RWPE2 (cell line): ENCODE measurements at places on chromosomes 6 and 20.

- H3K4me3 ChIP-seq, result no peak overlapping the region
- H3K4me1 ChIP-seq, result no peaks in the 10 kb centered on the region
- H3K27me3 ChIP-seq, result peaks cover 60% of the 10 kb centered on the region
- no peaks in the 10 kb centered on the region for H3K36me3 ChIP-seq
Measured at GRCh38 chr20:59177266-59178250, 13.9 kb downstream of the ZNF831 start.

DNA sequence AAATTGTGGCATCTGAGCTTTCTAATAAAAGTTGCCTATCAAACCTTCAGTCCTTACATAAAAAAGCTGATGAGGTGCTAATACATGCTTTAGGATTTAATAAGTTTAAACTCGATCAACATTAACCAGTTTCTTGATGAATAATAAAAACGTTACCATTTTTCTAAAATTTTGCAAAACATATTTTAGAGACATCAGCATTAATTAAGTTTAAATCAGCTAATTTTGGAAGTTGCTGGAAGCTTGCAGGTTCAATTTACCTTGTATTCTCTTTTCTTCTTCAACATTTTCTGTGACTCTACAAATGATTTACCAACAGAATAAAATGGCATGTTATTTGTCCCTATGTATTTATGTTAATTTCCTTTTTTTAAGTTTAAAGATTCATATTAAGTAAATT, 365.3 kb upstream of the OPRM1 start:
- H3K4me1 ChIP-seq, result no peaks in the 10 kb centered on the region
- H3K27ac ChIP-seq, result no peak overlapping the region
- no peak overlapping the region for H3K4me3 ChIP-seq

DNA sequence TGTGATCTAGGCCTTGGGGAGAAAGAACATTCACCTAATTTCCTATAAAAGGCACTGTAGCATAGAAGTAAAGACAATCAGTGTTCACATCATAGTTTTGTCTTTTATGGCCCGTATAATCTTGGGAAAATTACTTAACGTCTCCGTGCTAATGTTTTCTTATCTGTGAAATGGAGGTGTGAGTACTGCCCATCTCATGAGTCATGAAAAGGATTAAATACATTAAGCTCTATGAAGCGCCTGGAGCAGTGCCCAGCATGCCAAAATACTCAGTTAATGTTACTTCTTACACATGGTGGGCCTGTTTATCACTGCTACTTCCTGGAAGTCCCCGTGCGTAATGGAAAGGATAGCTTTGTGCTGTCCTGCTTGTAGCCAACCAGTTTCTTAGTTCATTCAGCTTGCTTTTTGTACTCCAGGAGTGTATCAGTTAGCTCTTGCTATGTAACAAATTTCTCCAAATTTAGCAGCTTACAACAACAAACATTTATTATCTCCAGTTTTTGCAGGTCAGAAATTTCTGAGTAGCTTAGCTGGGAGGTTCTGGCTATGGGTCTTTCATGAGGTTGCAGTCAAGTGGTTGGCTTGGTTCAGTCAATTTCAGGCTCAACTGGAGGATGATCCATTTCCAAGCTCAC, 103.6 kb upstream of the BMP2 start:
- no peaks in the 10 kb centered on the region for H3K36me3 ChIP-seq
- DNase-seq, result no peak
- H3K4me1 ChIP-seq, result peaks cover 13% of the 10 kb centered on the region
- H3K27ac ChIP-seq, result peak overlapping the region; percentile 14
- no peak overlapping the region for H3K4me3 ChIP-seq
- H3K27me3 ChIP-seq, result no peaks in the 10 kb centered on the region

GRCh38 chr6:90536520-90536919, 50.4 kb downstream of the MAP3K7 start:
- H3K4me3 ChIP-seq, result no peak overlapping the region
- DNase-seq, result no peak
- no peak overlapping the region for H3K27ac ChIP-seq
- no peaks in the 10 kb centered on the region for H3K4me1 ChIP-seq
- no peaks in the 10 kb centered on the region for H3K27me3 ChIP-seq

GRCh38 chr20:6213311-6213710, 90.5 kb upstream of the FERMT1 start:
- no peaks in the 10 kb centered on the region for H3K36me3 ChIP-seq
- DNase-seq, result no peak
- no peaks in the 10 kb centered on the region for H3K27me3 ChIP-seq
- H3K4me1 ChIP-seq, result no peaks in the 10 kb centered on the region
- no peak overlapping the region for H3K4me3 ChIP-seq

GRCh38 chr6:5151955-5152401, 66.8 kb downstream of the PPP1R3G start:
- DNase-seq, result no peak
- no peaks in the 10 kb centered on the region for H3K27me3 ChIP-seq
- peaks cover 12% of the 10 kb centered on the region for H3K4me1 ChIP-seq
- H3K36me3 ChIP-seq, result no peaks in the 10 kb centered on the region
- H3K4me3 ChIP-seq, result no peak overlapping the region

- H3K27ac ChIP-seq, result no peak overlapping the region
- no peak overlapping the region for H3K4me3 ChIP-seq
- no peaks in the 10 kb centered on the region for H3K27me3 ChIP-seq
- H3K36me3 ChIP-seq, result no peaks in the 10 kb centered on the region; the same call in 1 of the 2 replicates
- peaks cover 13% of the 10 kb centered on the region for H3K4me1 ChIP-seq
Measured at GRCh38 chr6:41584668-41585205, 38.6 kb downstream of the FOXP4 start.

DNA sequence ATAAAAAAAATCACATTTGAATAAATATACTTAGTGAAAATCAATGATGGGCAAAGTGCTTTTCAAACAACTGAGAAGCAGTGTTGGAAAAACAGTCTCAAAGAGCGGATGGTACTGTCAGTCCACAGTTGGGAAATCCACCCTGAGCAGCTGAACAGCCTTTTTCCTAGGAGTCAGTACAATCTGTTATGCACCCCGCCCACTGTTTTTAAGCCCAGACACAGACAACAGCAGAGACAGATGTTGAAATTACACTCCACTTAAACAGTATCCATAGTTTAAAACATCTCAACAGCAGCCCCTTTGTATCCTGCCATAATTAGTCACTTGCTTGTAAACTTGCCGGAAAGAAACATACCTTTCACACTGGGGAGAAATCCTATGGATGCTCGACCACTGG, 372 bp downstream of the KIAA0408 start:
- H3K27me3 ChIP-seq, result peaks cover 8% of the 10 kb centered on the region
- no peak for DNase-seq
- no peaks in the 10 kb centered on the region for H3K4me1 ChIP-seq
- H3K36me3 ChIP-seq, result no peaks in the 10 kb centered on the region

- H3K4me3 ChIP-seq, result no peak overlapping the region
- no peak for DNase-seq
- H3K27me3 ChIP-seq, result no peaks in the 10 kb centered on the region
- peaks cover 19% of the 10 kb centered on the region for H3K4me1 ChIP-seq
- H3K36me3 ChIP-seq, result no peaks in the 10 kb centered on the region; the same call in 1 of the 2 replicates
Measured at GRCh38 chr6:53756396-53756795, 38.4 kb upstream of the LRRC1 start.

GRCh38 chr6:3665608-3666007, 85.9 kb downstream of the PXDC1 start:
- no peak overlapping the region for H3K27ac ChIP-seq
- no peak overlapping the region for H3K4me3 ChIP-seq
- H3K27me3 ChIP-seq, result no peaks in the 10 kb centered on the region
- H3K4me1 ChIP-seq, result no peaks in the 10 kb centered on the region
- DNase-seq, result no peak

DNA sequence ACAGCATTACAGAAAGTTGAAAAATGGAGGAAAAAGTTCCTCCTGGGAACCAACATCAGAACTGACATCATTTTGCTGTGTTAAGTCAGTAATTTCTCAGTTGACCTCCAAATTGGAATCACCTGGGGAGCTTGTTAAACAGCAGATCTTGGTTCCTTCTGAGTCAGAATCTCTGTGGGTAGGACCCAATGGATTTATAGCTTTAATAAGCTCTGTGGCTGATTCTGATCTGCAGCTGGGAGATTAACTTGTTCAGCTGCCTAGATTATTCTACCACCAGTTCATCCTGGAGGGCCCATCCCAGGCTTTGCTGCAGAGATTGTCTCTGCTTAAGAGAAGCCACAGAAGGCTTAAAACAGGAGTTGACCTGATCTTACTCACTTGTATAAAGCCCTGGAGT, 90.7 kb upstream of the POPDC3 start:
- no peaks in the 10 kb centered on the region for H3K4me1 ChIP-seq
- H3K4me3 ChIP-seq, result no peak overlapping the region
- H3K27me3 ChIP-seq, result no peaks in the 10 kb centered on the region
- H3K36me3 ChIP-seq, result peaks cover 4% of the 10 kb centered on the region; the same call in 1 of the 2 replicates

- H3K27me3 ChIP-seq, result peaks cover 3% of the 10 kb centered on the region
- H3K4me3 ChIP-seq, result no peak overlapping the region
- no peaks in the 10 kb centered on the region for H3K4me1 ChIP-seq
- H3K27ac ChIP-seq, result no peak overlapping the region
- no peaks in the 10 kb centered on the region for H3K36me3 ChIP-seq
Measured at GRCh38 chr6:51737580-51738360, 349.6 kb downstream of the PKHD1 start.

- peaks cover 4% of the 10 kb centered on the region for H3K27me3 ChIP-seq
- H3K4me3 ChIP-seq, result no peak overlapping the region
- no peaks in the 10 kb centered on the region for H3K4me1 ChIP-seq
- no peaks in the 10 kb centered on the region for H3K36me3 ChIP-seq
- no peak for DNase-seq
- no peak overlapping the region for H3K27ac ChIP-seq
Measured at GRCh38 chr20:8542110-8542486, 410.0 kb downstream of the PLCB1 start.

DNA sequence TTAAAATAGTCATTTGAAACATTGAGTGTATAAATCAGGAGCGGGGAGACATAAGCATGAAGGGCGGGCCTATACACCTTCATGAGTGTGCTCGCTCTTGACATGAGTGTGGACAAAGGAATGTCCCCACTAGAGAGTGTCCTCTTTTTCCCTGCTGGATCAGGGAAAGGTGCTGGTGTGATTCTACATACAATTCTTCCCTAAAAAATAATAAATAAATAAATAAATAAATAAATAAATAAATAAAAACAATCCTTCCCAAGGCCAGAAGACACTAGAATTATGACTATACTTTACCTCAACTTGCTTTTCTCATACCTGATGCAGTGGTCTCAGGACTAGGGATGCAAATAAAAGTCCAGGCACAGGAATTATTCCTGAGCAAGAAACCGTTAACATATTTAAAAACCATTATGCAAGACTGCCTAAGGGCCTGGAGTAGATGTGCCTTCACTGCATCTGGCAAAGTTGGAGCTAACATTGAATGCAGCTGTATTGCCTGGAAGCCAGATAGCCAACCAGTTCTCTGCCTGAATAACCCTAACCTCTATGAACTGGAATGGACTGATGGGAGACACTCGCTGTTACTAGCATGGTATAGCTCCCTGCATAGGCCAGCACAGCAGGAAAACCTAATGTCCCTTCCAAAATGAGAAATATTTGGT, 37.5 kb upstream of the MICB start:
- H3K4me1 ChIP-seq, result peaks cover 4% of the 10 kb centered on the region
- DNase-seq, result no peak
- H3K4me3 ChIP-seq, result no peak overlapping the region
- no peaks in the 10 kb centered on the region for H3K27me3 ChIP-seq

- H3K36me3 ChIP-seq, result no peaks in the 10 kb centered on the region
- H3K4me1 ChIP-seq, result no peaks in the 10 kb centered on the region
- no peak overlapping the region for H3K27ac ChIP-seq
- DNase-seq, result no peak
- H3K4me3 ChIP-seq, result no peak overlapping the region
Measured at GRCh38 chr6:93218096-93218495, 201.3 kb downstream of the EPHA7 start.

DNA sequence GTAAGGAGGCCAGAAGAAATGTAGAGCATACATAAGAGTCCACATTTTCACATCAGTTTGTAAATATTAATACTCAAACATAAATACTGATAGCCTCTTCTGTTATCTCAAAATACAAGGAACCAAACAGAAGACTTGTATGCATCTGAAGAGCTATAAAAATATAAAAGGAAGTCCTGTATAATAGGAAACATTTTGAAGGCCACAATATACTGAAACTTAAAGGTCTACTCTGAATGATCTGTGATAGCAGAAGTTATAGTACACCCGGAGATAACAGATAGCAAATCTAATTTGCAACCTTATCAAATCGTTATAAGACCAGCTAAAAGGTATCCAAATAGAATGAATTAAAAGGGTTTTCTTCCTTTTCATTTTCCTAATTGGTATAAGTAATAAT, 111.2 kb downstream of the HIVEP2 start:
- DNase-seq, result no peak
- H3K4me3 ChIP-seq, result no peak overlapping the region
- no peaks in the 10 kb centered on the region for H3K27me3 ChIP-seq
- H3K27ac ChIP-seq, result peak overlapping the region; percentile 50

- DNase-seq, result no peak
- no peaks in the 10 kb centered on the region for H3K36me3 ChIP-seq
- no peak overlapping the region for H3K4me3 ChIP-seq
- H3K27ac ChIP-seq, result no peak overlapping the region
Measured at GRCh38 chr20:19096843-19097242, 115.6 kb upstream of the SLC24A3 start.

DNA sequence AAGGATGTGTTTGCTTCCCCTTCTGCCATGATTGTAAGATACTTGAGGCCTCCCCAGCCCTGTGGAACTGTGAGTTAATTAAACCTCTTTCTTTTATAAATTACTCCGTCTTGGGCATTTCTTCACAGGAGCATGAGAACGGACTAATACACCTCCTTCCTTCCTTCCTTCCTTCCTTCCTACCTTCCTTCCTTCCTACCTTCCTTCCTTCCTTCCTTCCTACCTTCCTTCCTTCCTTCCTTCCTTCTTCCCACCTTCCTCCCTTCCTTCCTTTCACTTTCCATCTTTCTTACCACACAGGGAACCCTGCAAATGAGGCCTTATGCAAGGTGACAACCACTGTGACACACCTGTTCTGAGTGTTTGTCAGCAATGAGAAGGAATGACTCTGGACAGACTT, 141.3 kb upstream of the EXOC2 start:
- H3K4me3 ChIP-seq, result no peak overlapping the region
- peaks cover 29% of the 10 kb centered on the region for H3K4me1 ChIP-seq
- no peak overlapping the region for H3K27ac ChIP-seq
- DNase-seq, result no peak
- no peaks in the 10 kb centered on the region for H3K36me3 ChIP-seq
- no peaks in the 10 kb centered on the region for H3K27me3 ChIP-seq

GRCh38 chr6:8944548-8944947, 509.2 kb upstream of the SLC35B3 start:
- no peak overlapping the region for H3K27ac ChIP-seq
- DNase-seq, result no peak
- H3K4me1 ChIP-seq, result no peaks in the 10 kb centered on the region

GRCh38 chr6:170284126-170284773, 6.6 kb downstream of the DLL1 start:
- H3K4me3 ChIP-seq, result no peak overlapping the region
- H3K27me3 ChIP-seq, result no peaks in the 10 kb centered on the region
- peaks cover 60% of the 10 kb centered on the region for H3K36me3 ChIP-seq
- DNase-seq, result peak; percentile 23
- H3K27ac ChIP-seq, result no peak overlapping the region
- peaks cover 4% of the 10 kb centered on the region for H3K4me1 ChIP-seq

- H3K4me3 ChIP-seq, result no peak overlapping the region
- no peaks in the 10 kb centered on the region for H3K27me3 ChIP-seq
- H3K4me1 ChIP-seq, result no peaks in the 10 kb centered on the region
- no peak overlapping the region for H3K27ac ChIP-seq
Measured at GRCh38 chr6:137630666-137631065, 136.5 kb upstream of the OLIG3 start.

GRCh38 chr20:18702736-18703135, 110.8 kb upstream of the SCP2D1 start:
- no peak overlapping the region for H3K4me3 ChIP-seq
- no peak for DNase-seq
- no peaks in the 10 kb centered on the region for H3K27me3 ChIP-seq
